Left renal cortex interstitium (tissue), 4 donors: ENCODE measurements at places on chromosomes 16 and 17. TPM values are rescaled to one million over a fixed set of nuclear protein-coding genes. Genes with fewer than 3 reads are reported as not detected.

DNA sequence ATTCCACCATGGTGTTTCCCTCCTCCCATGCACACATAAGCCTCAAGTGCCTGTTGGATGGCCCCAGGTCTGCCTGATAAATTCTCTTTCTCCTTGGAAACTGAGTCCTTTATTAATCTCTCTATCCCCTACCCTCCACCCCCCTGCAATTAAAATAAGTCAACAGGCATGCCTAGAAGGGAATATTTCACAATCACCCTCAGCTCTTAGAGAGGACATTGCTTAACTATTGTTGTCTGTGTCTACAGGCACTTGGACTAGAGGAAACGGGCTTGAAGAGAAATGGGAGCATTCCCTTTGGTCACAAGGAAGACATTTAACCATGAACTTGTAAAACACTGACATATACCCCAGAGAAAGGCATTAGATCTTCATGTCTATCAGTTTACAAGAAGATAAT lies 39.5 kb downstream of the RCVRN start:
- no peak for DNase-seq

DNA sequence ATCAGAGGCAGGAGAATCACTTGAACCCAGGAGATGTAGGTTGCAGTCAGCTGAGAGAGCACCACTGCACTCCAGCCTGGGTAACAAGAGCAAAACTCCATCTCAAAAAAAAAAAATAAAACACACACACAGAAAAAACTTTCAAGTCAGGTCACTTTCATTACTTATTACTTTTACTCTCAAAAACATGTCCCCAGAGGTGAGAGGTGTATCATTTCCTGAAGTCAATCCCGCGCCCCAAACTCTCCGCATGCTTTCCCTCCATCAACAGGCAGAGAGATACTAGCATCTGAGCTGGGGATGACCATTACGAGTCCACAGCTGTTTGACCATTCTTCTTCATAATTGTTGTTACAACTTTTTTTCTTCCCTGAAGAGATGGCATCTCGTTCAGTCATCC lies 48.7 kb downstream of the YWHAE start:
- DNase-seq, result no peak

DNA sequence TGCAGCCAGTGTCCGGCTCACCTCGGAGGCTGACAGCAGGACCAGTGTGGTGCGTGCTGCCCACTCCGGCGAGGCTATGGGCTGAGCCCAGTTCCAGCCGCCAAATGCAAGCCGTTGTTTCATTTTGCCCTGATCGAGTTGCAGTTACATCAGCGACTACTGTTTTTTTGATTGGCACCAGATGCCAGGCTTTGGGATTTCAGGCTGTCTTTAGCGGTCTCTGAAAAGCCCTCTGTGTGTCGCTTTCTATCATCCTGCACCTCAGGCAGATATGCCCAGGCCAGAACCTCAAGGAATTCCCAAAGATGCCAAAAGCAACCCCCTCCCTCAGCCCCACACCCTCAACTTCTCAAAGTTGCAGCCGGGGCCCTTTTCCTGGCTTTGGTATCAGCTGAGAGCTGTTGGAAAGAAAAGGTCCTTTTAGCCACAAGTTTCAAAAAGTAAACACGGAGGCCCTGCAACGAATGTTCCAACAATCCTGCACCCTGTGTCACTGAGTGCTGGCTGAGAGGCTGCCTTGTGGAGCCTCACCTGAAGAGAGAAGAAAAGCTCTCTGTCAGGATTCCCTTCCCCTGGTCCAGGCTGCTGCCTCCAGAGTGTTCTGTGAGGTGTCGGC lies 58.9 kb downstream of the WWP2 start:
- DNase-seq, result no peak

The ADGRG3 gene
- 0.29 TPM for polyA plus RNA-seq

The SPATA22 gene
- polyA plus RNA-seq, result 1.4 TPM

The KRT13 gene
- polyA plus RNA-seq, result 0.41 TPM
